ENCODE measurements at places on chromosomes 11 and 22.

GRCh38 chr11:120031156-120031555 is 106.8 kb downstream of the TRIM29 start:
- DNase-seq: no peak

- peak; percentile 70 for DNase-seq
Observed at GRCh38 chr11:130042093-130042591, 27.6 kb upstream of the APLP2 start.

DNA sequence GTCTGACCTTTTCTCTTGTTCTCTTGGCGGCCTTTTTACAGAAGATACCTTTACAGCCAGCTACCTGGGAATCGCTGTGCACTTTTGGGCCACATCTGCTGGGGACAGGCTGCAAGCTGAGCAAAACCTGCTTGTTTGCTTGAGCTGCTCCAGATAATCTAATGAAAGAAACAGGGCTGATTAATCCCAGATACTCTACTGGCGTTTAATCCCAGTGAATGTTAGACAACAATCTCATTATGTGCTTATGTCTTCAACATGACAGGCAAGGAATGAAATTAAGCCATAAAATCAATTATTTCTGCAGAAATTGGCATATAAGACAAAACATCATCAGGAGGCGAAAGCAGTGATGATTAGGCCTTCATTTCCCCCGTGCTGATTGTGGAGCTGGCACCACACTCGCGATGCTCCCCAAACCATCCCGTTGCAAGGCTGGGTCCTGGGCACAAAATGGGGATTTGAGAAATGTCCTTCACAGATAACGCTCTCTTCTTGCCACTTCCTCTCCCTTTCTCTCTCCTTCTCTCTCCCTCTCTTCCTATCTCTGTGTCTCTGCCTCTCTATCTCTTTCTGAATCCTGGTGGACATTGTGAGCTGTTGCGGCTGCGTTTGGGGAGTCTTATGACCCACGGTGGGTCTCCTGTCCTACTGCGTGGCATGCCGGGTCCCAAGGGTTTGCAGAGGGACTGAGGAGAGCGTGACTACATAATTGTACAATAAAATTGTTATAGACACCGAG is 1053.8 kb downstream of the TBC1D22A start:
- no peak for DNase-seq

DNA sequence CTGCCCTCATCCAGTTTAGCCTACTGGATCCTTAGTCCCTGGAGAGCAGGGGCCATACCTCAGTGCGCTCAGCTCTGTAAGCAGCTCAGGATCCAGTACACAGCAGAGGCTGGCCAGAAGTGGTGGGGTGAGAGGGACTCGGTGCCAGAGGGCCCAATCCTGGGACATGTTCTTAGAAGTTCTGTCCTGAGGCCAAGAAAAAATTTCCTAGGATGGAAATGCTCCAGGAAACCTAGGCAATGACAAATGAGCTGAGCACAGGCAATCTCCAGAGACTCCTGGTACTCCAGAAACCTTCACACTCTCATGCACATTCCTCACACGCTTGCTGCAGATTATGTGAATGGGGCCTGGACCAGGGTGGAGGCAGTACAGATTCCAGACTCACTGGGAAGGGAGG is 89.6 kb downstream of the SERGEF start:
- no peak for DNase-seq

GRCh38 chr11:113315811-113316210 is 1.4 kb downstream of the TTC12 start:
- DNase-seq: no peak

GRCh38 chr22:33385611-33386010 is 327.4 kb upstream of the SYN3 start:
- DNase-seq: no peak

- peak; percentile 35 for DNase-seq
Observed at GRCh38 chr11:65225279-65226102, 36.3 kb upstream of the POLA2 start.

- peak; percentile 66 for DNase-seq
Observed at GRCh38 chr22:45413368-45414211, at the start of the genes RIBC2 and SMC1B. Gene RIBC2, plus strand, starts transcription at chr22:45413693. Its CDS starts 194 bp downstream, at chr22:45413887. Gene SMC1B, minus strand, starts transcription at chr22:45413599. Its CDS starts 32 bp downstream, at chr22:45413567.
